Neural crest cell (in vitro differentiated cells): ENCODE measurements at places on chromosomes 12 and 14. TPM values are rescaled to one million over a fixed set of nuclear protein-coding genes. Genes with fewer than 3 reads are reported as not detected.

DNA sequence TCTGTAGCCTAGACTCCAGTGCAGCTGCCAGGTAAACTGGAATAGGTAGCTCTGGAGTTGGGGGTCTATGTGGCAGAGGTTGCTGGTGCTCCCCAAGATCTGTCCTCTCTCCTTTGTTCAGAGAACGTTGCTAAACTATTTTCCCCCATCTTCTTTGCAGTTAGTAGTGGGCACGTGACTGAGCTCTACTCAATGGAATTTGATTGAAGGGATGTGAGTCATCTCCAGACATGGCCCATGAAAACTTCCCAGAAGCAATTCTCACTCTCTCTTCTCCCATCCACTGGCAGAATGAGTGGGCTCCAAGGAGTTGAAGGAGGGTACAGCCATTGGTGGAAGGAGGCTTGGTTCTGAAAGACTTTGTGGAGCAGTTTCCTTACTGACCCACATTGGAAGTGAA, 44.0 kb downstream of the PAH start:
- no peak overlapping the region for H3K27ac ChIP-seq
- H3K4me3 ChIP-seq = no peak overlapping the region
- H3K36me3 ChIP-seq = no peaks in the 10 kb centered on the region
- no peaks in the 10 kb centered on the region for H3K27me3 ChIP-seq

Gene LHX5
- 1.5 and 1.8 TPM in 2 replicates for total RNA-seq

DNA sequence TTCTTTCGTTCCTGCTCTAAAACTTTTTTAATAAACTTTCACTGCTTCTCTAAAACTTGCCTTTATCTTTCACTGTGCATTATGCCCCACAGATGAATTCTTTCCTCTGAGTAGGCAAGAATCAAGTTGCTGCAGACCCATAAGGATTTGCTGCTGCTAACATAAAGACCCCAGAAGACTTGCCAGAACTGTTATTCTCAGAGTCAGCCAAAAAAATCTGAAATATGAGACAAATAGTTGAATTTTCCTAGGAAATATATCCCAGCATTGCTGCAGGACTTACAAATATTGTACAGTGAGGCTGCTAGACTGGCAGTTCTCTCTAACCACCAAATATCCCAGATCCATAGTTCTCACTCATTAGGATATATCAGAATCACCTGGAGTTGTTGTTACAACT, 349.1 kb upstream of the FLRT2 start:
- no peaks in the 10 kb centered on the region for H3K4me1 ChIP-seq
- no peak for DNase-seq
- no peak overlapping the region for H3K27ac ChIP-seq
- H3K27me3 ChIP-seq = no peaks in the 10 kb centered on the region
- no peaks in the 10 kb centered on the region for H3K36me3 ChIP-seq

DNA sequence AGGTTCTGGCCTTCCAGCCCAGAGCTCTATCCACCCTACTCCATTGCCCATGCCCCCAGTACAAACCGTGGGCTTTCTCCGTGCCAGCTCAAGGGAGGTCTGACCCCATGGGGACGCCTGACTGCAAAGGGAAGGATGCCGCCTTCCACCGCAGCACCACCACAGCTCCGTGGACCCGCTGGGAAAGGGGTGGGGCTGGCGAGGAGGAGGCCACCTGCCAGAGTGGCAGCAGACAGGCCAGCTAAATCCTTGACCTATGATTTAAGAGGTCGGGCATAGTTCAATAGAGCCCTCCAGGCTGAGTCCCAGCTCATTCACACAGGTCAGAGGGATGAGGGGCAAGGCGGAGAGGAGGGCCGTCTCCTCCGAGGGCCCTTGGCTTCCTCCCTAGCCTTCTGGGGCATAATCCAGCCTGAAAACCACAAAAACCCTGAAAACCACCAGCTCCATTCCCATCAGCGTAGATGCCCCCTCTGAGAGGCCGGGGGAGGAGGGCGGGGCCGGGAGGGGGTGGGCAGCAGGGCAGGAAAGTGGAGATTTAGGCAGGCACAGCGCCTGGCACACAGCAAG, 14.9 kb upstream of the FIGNL2 start:
- no peak for DNase-seq
- no peaks in the 10 kb centered on the region for H3K36me3 ChIP-seq
- peak overlapping the region; percentile 85 for H3K4me3 ChIP-seq

Gene PTPRQ
- not detected in 2 replicates for total RNA-seq

- no peak for DNase-seq
- H3K27ac ChIP-seq = no peak overlapping the region
- H3K4me1 ChIP-seq = peaks cover 7% of the 10 kb centered on the region
- no peaks in the 10 kb centered on the region for H3K36me3 ChIP-seq
Measured at GRCh38 chr14:58969951-58970751, 218.3 kb upstream of the DAAM1 start.

Gene MRPL52
- 117 and 137 TPM in 2 replicates for total RNA-seq

Gene ERC1
- total RNA-seq = 37.9 and 38.9 TPM in 2 replicates

- H3K36me3 ChIP-seq = no peaks in the 10 kb centered on the region
- DNase-seq = no peak
- peaks cover 12% of the 10 kb centered on the region for H3K4me1 ChIP-seq
- H3K27me3 ChIP-seq = no peaks in the 10 kb centered on the region
- H3K4me3 ChIP-seq = no peak overlapping the region
- H3K27ac ChIP-seq = no peak overlapping the region
Measured at GRCh38 chr12:95629392-95629791, 78.1 kb upstream of the USP44 start.

GRCh38 chr12:50232771-50233209, 50.5 kb downstream of the LIMA1 start:
- no peak overlapping the region for H3K4me3 ChIP-seq
- DNase-seq = no peak
- peaks cover 4% of the 10 kb centered on the region for H3K4me1 ChIP-seq

DNA sequence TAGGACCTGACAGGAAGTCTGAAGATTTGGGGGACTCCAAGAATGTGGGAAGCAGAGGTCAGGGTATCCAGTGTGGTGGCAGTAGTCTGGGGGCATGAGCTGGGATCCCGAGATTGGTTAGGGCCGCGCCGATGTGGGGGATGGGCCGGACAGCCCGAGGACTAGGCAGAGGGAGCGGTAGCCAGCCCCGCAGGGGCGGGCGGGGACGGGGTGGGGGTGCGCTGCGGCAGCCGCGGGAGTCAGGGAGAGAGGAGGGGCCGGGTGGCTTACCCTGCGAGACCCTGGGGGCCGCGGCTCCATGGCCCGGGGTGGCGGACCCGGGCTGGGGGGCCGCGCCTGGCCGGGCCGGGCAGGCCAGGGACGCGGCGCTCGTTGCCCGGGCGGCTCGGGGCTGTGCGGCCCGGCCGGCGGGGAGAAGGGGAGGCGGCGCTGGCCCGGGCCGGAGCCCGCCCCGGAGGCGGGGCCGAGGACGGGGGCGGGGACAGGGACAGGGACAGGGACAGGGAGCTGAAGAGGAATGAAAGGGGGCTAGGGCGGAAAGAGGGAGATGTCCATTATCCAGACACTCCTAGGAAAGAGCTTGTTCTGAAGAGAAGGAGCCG, 5.6 kb downstream of the ZNF385A start:
- H3K36me3 ChIP-seq = no peaks in the 10 kb centered on the region
- peak overlapping the region; percentile 87 for H3K27ac ChIP-seq
- peak overlapping the region; percentile 91 for H3K4me3 ChIP-seq
- peaks cover 15% of the 10 kb centered on the region for H3K4me1 ChIP-seq

Gene DHH
- 1.5 TPM in 2 replicates for total RNA-seq

DNA sequence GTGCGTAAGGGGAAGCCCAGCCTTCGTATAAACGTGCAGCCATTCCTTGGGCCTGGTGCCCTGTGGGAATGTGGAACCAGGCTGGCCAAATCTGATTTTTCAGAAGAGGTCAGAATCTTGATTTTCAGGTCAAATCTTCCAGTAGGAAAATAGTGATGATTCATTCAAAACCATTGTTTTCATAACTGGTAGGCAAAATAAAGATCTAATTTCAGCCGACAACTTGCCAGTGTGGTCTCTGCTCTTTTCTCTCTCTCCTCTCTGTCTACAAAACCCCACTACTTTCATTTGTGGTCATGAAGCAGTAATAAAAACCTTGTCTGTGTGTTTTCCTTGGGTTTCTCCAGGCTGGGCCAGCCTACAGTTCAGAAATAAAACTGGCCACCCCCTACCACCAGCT, 135.1 kb downstream of the RBM19 start:
- no peak overlapping the region for H3K4me3 ChIP-seq
- peaks cover 4% of the 10 kb centered on the region for H3K4me1 ChIP-seq
- H3K36me3 ChIP-seq = no peaks in the 10 kb centered on the region

Gene MDGA2
- 8.7 and 10.5 TPM in 2 replicates for total RNA-seq

GRCh38 chr12:9334041-9334692, 126.0 kb upstream of the PZP start:
- no peak overlapping the region for H3K4me3 ChIP-seq
- no peaks in the 10 kb centered on the region for H3K27me3 ChIP-seq
- peak overlapping the region; percentile 84 for H3K27ac ChIP-seq
- peaks cover 15% of the 10 kb centered on the region for H3K36me3 ChIP-seq
- peaks cover 15% of the 10 kb centered on the region for H3K4me1 ChIP-seq

DNA sequence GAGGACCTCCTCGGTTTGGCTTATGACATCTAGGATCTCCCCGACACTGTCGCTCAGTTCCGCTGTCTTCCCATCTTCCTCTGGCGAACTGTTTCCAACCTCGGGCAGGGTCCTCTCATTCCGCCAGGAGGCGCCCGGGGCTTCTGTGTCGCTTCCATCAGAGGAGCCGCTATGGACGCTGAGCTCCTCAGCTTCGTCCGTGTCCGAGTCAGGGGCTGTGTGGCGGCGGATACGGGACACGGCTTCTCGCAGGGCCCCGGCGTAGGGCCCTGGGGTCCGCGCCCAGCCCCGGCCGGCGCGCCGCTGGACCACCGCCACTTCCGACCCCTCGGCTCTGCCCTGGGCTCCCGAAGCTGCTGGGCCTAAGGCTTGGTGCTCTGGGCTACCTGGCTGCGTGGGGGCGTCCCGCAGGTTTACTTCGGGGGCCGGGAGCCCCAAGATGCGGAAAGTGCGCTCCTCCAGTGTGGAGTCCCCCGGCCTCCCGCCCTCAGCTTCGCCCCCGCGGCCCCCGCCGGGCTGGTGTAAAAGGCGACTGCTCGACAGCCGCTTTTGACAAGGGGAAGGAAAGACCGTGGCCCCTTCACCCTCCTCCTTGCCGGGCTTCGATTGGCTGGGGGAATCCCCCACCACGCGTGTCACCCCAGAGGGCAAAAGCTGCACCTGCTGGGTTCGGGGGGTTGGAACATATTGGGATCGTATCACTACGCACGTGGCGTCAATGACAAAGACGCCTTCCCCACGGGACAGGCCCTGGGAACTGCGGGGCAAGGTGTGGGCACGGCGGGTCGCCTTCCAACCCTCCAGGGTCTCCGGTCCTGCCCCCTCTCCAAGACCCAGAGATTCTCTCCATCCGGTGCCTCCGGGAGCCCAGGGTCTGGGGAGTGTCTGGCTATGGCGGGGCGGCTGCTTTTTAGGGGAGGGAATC, 2.1 kb downstream of the DDN start:
- peaks cover 4% of the 10 kb centered on the region for H3K36me3 ChIP-seq
- peak; percentile 88 for DNase-seq
- H3K4me3 ChIP-seq = peak overlapping the region; percentile 64
- no peak overlapping the region for H3K27ac ChIP-seq

Gene FOXG1
- 0.07 TPM in 1 of 2 replicates, not detected in the other for total RNA-seq

GRCh38 chr14:94582199-94582750, 1.0 kb downstream of the SERPINA5 start:
- no peak overlapping the region for H3K4me3 ChIP-seq
- no peak for DNase-seq
- H3K27me3 ChIP-seq = peaks cover 12% of the 10 kb centered on the region
- H3K4me1 ChIP-seq = peaks cover 13% of the 10 kb centered on the region
- H3K27ac ChIP-seq = no peak overlapping the region

DNA sequence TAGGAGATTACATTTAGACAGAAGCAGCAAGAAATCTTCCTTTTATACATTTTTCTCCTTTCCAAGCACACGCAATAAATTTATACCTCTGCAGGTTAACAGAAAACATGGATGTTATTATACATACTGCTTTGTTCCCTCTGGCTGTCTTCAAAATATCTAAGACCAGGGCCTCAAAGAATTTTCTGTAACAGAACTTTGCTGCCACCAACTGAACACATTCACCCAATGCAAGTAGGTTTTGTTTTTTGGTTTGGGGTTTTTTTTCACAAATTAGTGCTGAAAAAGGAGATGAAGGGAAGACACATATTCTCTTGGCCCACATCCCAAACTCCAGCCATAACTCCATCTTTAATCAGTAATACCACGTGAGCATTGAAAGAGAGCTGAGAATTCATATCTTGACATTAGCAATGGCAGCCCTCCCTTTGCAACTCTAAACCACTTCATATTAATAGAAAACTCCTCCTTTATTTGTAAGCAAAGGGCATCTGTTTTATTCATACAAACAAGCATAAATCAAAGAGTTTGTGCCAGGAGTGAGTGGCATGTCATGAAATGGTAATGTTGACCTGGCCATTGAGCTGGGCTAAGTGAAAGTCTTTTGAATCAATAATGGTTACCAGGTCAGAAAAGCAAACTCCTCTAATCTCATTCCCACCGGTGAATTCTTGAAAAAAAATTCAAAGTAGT, 150.8 kb upstream of the FSCB start:
- no peak overlapping the region for H3K27ac ChIP-seq
- H3K36me3 ChIP-seq = no peaks in the 10 kb centered on the region
- DNase-seq = no peak
- no peak overlapping the region for H3K4me3 ChIP-seq
- H3K27me3 ChIP-seq = no peaks in the 10 kb centered on the region

Gene NR1H4
- total RNA-seq = not detected in 2 replicates

Gene KERA
- total RNA-seq = not detected in 2 replicates

Gene PZP
- not detected in 2 replicates for total RNA-seq

Gene COCH
- total RNA-seq = 16.8 and 16.9 TPM in 2 replicates

Gene TGM1
- total RNA-seq = 4.5 and 6.4 TPM in 2 replicates

GRCh38 chr12:92561543-92561899, 141.3 kb upstream of the PLEKHG7 start:
- H3K4me1 ChIP-seq = peaks cover under 1% of the 10 kb centered on the region
- H3K36me3 ChIP-seq = no peaks in the 10 kb centered on the region
- H3K27ac ChIP-seq = peak overlapping the region; percentile 14
- no peak overlapping the region for H3K4me3 ChIP-seq
- DNase-seq = no peak
- H3K27me3 ChIP-seq = no peaks in the 10 kb centered on the region

GRCh38 chr14:20986811-20987210, 3.0 kb upstream of the METTL17 start:
- H3K27me3 ChIP-seq = peaks cover 28% of the 10 kb centered on the region
- peaks cover 2% of the 10 kb centered on the region for H3K36me3 ChIP-seq
- peaks cover 23% of the 10 kb centered on the region for H3K4me1 ChIP-seq
- DNase-seq = no peak
- no peak overlapping the region for H3K4me3 ChIP-seq

Gene DENND5B
- 33.2 and 33.9 TPM in 2 replicates for total RNA-seq

- H3K4me3 ChIP-seq = no peak overlapping the region
- H3K27ac ChIP-seq = no peak overlapping the region
- no peak for DNase-seq
- H3K36me3 ChIP-seq = no peaks in the 10 kb centered on the region
- no peaks in the 10 kb centered on the region for H3K27me3 ChIP-seq
- H3K4me1 ChIP-seq = no peaks in the 10 kb centered on the region
Measured at GRCh38 chr14:87321548-87321947, 671.4 kb downstream of the GALC start.

GRCh38 chr14:70907996-70908934, 1.0 kb downstream of the PCNX1 start:
- H3K27ac ChIP-seq = peak overlapping the region; percentile 95
- peak overlapping the region; percentile 93 for H3K4me3 ChIP-seq
- DNase-seq = peak; percentile 39

Gene KRT6B
- not detected in 2 replicates for total RNA-seq

Gene TSPAN11
- 18.3 and 21.4 TPM in 2 replicates for total RNA-seq

- H3K4me1 ChIP-seq = peaks cover 68% of the 10 kb centered on the region
- no peaks in the 10 kb centered on the region for H3K36me3 ChIP-seq
- no peak overlapping the region for H3K4me3 ChIP-seq
- DNase-seq = no peak
Measured at GRCh38 chr14:93005838-93006237, 82.9 kb downstream of the CHGA start.

Gene EMP1
- total RNA-seq = 0.30 and 0.68 TPM in 2 replicates

GRCh38 chr12:52137746-52138145, 54.1 kb downstream of the KRT80 start:
- no peak overlapping the region for H3K27ac ChIP-seq
- no peak for DNase-seq
- H3K4me1 ChIP-seq = peaks cover 27% of the 10 kb centered on the region
- H3K27me3 ChIP-seq = no peaks in the 10 kb centered on the region

Gene CCDC177
- total RNA-seq = 7.5 and 7.7 TPM in 2 replicates
